ENCODE measurements at places on chromosomes 6 and 20.

DNA sequence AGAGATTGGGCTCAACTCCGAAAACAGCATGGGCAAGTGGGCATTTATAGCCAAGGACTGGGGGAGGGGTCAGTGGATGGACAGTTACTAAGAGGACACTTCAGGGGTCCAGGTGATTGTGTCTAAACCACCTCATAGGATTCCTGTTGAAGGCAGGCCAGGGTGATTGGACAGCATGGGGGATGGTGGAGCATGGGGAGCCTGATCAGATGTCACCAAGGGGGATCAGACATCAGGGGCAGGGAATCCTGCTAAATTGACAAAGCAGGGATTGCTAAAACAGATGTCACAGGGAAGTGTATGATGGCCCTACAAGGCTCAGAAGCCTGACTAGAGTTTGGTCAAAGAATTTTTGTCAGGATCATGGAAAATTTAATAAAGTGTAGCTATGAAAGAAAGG lies 2.4 kb upstream of the PYGB start:
- no peak for DNase-seq

DNA sequence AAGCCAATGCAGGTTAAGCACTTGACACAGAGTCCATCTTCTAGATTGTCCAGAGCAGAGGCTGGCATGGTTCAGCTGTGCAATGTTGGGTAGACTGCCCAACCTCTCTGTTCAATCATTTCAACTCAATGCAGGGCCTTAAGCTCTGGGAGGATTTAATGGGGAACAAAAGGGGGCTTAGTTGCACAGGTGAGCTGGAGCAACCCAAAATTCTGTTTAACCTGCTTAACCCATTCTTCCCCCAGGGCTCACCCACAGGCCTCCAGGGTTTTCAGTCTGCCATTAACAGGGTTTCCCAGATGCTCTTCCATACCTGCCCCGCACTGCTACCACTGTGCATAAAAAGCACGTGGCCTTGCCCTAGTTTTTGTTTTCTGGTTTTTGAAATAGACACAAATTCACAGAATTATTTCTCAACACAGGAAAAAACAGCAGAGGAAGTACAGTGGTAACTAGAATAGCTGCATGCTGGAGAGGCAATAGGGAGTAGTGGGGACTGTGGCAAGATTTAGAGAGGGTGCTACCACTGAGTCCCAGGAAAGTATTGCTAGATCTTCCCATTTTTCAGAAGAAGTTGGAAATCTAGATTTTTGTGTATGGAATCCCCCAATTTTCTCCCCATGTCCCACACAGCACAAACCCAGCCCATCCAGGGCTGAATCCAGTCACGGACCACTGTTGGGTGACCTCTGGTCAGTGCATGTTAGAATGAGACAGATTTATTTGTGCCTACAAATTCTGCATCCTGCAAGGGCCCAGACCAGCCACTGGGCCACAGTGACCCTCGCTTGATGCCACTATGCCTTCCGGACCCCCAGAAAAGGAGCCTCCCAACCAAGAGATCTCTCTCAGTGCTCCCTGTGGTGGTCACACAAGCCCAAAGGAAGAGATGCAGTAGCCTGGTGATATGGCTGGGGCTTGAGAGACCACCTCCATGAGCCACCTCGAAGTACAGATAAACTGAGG lies 4.6 kb downstream of the PTGIS start:
- DNase-seq, result no peak

DNA sequence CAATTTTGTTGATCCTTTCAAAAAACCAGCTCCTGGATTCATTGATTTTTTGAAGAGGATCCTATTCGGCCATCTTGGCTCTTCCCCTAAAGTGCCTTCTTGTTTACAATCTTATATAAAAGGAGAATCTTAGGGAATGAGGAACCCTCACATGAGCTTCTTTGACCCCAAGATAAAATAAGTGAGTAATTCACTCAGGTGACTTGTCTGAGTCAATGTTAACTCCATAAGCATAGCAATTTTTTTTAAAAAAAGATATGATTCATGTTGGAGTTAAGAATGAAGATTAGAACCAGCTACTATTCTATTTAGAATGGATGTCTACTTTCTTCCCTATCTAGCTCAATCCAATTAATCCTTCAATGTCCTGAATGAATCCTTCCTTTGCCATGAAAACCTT lies 21.0 kb downstream of the WASF1 start:
- DNase-seq, result no peak

DNA sequence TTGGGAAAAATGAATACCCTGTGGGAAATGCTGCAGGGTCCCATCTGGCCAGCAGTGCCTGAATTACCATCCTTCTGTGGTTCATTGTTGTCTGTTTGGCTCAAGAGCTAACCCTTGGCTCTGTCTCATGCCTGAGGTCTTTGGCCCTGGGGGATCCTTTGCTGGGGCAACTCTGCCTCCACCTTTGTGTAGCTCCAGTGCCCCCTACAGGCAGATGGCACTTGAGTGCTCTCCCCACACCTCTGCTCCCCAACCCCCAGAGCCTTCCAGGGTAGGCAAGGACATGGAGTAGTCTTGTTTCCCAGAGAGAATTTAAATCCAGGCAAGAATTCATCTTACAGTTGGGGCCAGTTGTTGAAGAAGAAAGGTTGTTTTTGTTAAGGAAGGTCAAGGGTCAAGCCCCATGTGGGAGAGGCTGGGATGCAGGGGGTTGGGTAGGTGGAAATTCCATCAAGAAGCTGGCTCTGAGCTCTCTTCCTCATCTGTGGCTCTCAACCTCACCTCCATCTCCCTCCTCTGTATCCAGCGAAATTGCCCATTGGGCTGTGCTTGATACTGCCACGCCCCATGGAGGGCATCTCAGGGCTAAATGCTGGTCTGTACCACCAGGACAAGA lies 44.2 kb downstream of the ZNF831 start:
- DNase-seq, result no peak

- no peak for DNase-seq
These were observed 17.5 kb upstream of the SAMD3 start for GRCh38 chr6:130240232-130240631.

DNA sequence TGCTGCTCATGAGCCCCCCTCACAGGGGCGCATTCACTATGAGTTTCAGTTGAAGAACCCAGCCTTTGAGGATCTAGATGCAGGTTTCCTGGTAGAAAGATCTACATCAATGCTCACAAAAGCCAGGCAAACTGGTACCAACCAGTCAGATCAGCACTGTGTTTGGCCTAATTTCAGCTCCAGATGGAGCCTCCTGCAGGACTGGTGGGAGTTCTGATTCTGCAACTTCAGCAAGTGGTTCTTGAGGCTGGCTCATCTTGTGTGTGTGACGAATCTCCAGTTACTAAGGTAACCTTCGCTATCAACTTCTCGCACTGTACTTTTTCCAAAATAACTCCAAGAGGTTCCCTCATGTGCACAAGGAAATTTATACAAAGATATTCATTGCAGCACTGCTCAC lies 118.8 kb downstream of the ZMYND8 start:
- no peak for DNase-seq

DNA sequence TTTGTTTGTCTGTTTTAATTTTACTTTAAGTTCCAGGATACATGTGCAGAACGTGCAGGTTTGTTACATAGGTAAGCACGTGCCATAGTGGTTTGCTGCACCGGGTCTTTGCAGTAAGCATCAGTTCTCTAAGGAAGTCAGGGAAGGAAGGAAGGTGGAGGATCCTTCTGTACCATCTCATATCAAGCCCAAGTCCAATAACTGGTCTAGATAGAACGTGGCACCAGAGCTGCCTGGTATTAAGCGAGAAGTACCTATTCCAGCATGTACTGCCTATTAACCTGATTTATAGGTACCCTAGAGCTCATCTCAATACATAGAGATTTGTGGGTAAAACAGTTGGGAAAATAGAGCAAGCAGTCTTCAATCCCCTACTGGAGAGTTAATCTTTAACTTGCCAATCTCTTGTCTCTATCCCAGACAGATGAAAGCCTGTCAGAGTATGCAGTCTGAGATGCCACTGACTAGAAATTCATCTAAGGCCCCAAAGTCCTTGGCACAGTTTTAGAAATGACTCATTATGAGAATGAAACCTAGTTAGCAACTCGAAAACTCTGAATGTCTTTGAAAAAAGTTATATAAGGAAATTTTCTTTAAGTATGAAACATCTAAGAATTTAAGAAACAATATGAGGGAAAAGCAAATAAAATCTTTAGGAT lies 144.9 kb downstream of the TFAP2A start:
- DNase-seq, result no peak

- DNase-seq, result no peak
These were observed 368.4 kb downstream of the THBS2 start for GRCh38 chr6:168885196-168885595.

DNA sequence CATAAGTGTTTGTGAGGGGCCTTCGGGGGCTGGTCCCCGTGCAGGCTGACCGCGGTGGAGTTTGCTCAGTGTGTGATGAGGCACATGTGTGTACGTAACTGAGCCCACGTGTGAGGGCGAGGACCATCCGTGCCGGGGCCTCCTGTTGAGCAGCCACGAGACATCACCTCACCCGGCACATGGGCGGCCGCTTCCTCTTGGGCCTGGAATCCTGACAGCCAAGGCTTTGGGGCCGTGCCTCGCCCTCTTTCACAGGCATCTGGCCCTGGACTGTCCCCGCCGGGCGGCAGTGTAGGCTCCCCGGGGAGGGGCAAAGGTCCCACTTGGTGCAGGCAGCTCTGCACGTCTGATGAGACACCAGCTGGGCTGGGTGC lies 202.3 kb downstream of the DLL1 start:
- DNase-seq, result no peak

DNA sequence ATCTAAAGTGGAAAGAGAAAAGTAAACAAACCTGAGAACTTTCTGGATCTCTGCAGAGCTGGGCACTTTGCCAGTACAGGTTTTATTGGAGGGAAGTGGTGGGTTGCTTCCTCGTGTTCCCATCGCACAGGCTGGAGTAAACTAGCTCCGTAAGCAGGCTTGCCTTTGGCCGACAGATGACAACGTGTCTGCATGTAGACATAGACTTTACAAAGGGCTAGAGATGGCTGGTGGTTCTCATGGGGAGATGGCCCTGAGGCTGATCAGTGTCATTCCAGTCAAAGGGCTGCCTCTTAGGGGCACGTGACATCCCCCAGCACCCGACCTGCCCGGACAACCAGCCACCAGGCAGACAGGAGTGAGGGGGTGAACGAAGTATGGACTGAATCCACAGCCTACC lies 98.8 kb downstream of the YTHDF1 start:
- no peak for DNase-seq
